Effector memory CD4-positive, alpha-beta T cell (primary cell): ENCODE measurements at places on chromosomes 11 and 22.

DNA sequence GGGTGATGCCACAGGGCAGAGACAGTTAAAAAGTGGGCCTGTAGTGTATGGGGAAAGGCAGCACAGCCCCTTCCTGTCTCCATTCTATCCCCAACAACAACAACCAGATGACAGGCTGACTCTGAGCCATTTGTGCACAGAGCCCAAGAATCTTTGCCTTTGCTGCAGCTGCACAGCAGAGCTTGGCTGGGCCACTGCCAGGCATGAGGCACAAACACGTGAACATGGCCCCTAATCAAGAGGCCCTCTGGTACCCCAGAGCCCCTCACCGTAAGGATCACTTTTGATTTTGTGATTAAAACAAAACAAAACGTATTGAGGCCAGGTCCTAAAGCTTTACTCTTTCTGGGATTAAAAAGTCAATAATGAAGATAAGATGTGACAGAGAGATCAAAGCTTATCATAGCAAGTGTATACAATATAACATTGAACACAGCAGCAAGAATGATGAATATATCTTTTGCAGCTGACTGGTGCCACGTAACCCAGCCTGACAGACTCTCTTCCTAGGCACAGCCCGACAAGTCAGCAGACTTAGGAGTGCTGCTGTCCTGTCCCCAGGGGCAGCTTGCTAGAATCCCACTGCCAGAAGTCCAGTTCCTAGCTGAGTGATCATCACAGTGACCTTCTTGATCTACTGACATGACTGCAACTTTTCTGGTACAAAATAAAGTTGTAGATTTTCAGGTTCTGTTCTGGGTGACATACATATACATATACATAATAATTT, 117.8 kb downstream of the SERGEF start:
- DNase-seq = no peak

- DNase-seq = no peak
Observed at GRCh38 chr22:35899736-35900135, 128.9 kb downstream of the RBFOX2 start.

GRCh38 chr22:17098379-17098819, 13.6 kb downstream of the IL17RA start:
- no peak for DNase-seq

- no peak for DNase-seq
Observed at GRCh38 chr22:22681221-22681739, 36.9 kb downstream of the GGTLC2 start.

- DNase-seq = no peak
Observed at GRCh38 chr11:132137289-132137980, 767.0 kb downstream of the NTM start.

DNA sequence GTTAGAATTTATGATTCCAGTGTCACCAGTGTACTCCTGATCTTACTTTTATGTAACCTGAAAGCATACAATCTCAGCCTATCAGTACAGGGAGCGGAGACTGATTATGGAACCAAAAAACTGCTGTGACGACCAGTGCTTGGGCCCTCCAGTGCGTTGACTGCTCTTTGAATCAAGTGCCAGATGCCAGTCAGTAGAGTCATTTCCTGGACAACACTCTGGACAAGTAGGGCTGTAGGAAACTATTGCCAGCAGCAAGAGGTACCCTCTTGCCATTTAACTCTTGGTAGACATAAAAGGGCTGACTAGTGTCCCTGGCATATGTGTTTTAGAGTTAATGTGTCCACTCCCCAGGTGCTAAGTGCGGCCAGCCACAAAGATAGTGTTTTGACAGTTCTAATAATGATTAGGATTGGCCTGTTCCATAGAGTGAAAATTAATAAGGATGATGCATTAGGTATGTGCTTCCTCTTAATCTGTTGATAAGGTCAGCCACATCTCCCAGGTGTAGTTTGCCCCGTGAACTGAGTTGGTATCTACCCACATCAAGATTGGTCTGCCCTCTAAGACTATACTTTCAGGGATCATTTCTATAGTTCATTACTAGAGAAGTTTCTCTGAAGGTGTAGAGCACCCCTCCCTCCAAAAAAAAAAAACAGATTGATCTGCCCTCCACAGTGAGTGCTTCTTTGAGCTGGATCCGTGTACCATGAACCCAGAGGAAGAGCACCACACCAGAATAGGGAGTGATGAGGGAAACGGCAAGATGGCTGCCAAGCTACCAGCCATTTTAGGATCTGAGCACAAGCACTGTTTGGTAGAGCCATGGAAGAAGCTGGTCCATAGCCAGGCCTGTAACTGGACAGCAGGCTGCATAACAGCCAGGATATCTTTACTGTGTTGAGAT, 20.7 kb upstream of the AIFM3 start:
- DNase-seq = no peak

DNA sequence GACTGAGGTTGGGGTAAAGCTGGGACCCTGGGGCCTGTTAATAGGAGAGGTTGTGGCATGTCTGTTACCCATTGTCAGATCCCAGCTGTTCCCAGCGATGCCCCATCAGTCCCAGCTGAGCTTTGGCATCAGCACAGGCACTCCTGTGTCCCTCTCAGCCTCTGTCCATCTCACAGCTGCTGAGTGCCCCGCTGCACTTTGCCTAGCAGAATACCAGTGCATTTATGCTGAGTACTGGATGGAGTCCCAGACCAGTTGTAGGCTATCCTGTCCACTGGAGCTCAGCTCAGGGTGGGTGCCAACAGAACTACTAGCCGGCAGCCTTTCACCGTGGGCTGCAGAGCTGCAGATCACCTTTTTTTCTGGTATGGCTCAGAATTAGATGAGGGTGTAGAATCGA, 9.9 kb downstream of the FXYD6 start:
- DNase-seq = no peak

DNA sequence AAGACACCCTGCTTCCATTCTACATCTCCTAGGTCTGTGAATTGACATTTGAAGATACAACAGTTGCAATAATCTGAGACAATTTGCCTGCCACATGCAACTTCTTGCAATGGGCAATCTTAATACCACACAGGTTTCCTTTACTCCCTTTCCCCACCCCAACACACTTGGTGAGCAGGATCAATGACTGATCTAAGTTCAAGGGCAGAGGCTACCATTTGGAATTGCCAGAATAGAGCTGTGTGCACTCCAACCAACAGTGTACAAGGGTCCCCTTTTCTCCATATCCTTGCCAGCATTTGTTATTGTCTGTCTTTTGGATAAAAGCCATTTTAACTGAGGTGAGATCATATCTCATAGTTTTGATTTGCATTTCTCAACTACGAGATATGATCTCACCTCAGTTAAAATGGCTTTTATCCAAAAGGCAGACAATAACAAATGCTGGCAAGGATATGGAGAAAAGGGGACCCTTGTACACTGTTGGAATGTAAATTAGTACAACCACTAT, 2.9 kb upstream of the NNMT start:
- no peak for DNase-seq

- DNase-seq = no peak
Observed at GRCh38 chr11:14158393-14158792, 195.9 kb downstream of the SPON1 start.

- DNase-seq = no peak
Observed at GRCh38 chr11:60891103-60891741, 15.2 kb downstream of the PRPF19 start.

GRCh38 chr11:46327829-46328228, 19.4 kb upstream of the DGKZ start:
- no peak for DNase-seq

- no peak for DNase-seq
Observed at GRCh38 chr11:12735262-12735661, 61.0 kb downstream of the TEAD1 start.

GRCh38 chr11:64498136-64498535, 92.9 kb upstream of the SLC22A12 start:
- DNase-seq = no peak

DNA sequence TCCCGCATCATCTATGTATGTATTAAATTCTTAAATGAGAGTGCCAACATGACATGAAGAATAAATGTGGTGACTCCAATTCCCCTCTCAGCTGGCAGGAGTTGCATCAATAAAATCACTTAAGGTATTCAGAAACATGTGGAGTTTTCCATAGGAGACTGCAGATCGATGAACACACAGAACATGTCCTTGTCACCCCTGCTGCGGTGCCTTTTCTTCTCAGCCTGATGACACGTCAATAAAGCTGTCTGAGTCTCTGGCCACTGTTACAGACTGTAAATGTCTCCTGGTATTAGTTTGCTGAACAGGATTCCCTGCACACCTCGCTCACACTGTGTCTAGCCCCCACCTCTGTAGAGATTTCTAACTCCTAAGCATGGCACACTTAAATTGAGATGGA, 460.5 kb downstream of the LRRC4C start:
- no peak for DNase-seq

GRCh38 chr22:30201945-30202344, 44.6 kb downstream of the LIF start:
- DNase-seq = no peak

DNA sequence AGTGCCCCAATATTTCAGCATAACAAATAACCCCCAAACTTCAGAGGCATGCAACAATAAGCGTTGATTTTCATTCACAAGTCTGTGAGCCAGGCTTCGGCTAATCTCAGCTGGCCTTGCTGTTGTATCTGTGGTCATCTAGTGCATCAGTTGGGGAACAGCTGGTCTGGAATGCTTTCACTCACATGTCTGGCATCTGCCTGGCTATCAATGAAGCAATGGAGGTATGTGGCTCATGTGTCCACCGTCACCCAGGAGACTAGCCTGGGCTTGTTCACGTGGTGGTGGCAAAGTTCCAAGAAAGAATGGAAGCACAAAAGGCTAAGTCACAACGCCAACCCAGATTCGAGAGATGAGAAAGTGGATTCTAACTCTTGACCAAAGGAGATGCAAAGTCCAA, 304.8 kb upstream of the ISX start:
- no peak for DNase-seq

GRCh38 chr11:2467695-2468055, 22.9 kb downstream of the KCNQ1 start:
- DNase-seq = no peak

- no peak for DNase-seq
Observed at GRCh38 chr11:19816817-19817216, 104.2 kb downstream of the NAV2 start.

DNA sequence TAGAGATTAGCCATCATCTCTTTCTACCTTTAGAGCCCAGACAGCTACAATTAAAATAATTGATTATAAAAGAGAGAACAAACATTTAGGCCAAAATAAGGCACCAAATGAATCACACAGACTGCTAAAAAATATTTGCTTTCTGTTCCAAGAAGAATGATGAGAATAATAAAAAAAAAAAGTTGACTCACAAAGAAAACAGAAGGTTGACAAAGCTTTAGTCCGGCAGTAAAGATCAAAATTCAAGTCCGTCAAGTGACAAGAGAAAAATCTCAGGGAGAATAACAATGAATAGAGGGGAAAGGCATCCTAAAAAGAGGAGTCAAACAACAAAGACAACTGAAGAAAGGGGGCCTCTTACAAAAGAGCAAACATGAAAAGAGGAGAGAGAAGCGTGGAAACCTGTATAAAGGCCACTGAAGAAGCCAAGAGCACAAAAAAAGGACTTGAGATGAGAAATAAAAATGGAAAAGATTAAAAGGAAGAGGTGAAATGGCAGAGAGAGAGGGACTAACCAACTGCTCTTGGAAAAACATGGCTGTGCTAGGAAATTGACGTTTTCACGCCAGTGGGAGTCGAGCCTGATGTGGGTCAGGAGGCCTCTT, 910.2 kb downstream of the OPCML start:
- no peak for DNase-seq

DNA sequence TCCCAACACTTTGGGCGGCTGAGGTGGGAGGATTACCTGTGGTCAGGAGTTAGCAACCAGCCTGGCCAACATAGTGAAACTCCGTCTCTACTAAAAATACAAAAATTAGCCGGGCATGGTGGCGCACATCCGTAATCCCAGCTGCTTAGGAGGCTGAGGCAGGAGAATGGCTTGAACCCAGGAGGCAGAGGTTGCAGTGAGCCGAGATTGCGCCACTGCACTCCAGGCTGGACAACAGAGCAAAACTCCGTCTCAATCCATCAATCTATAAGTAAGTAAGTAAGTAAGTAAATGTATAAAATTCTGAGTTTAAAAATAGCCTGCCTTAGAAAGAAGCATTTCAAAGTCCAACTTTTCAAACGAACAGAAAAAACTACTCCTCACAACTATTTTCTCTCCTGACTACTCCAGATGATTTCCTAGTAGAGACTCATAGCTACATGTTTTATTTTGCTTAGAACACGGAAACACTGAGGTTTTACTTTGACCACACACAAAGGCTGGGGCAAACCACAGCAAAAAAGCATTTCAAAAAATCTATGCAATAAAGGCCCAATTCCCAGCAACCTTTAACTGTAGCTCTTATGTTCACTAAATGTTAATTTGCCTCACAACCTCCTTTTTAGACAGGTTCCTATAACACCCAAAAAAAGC, 16.3 kb downstream of the SPTY2D1 start:
- DNase-seq = peak; percentile 26

GRCh38 chr22:48887394-48888332, 940.0 kb downstream of the BRD1 start:
- DNase-seq = no peak

- no peak for DNase-seq
Observed at GRCh38 chr11:8959546-8960166, 4.6 kb downstream of the TMEM9B start.

DNA sequence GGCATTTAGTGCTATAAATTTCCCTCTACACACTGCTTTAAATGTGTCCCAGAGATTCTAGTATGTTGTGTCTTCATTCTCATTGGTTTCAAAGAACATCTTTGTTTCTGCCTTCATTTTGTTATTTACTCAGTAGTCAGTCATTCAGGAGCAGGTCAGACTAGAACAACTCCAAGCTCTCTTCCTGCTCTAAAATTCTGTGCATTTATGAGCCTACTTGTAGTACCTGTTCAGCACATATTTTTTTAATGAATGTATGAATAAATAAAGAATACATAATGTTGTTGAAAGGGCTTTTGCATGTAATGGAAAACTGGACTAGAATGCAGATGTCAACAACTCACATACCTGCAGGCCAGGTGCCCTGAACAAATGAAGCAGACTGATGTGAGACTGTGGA, 13.7 kb upstream of the HEPHL1 start:
- DNase-seq = no peak

GRCh38 chr11:71285111-71285510, 32.7 kb upstream of the SHANK2 start:
- DNase-seq = no peak

- no peak for DNase-seq
Observed at GRCh38 chr11:120273432-120273831, 33.5 kb downstream of the POU2F3 start.
